Activated naive CD8-positive, alpha-beta T cell treated with anti-CD3 and anti-CD28 coated beads, Interleukin-2, amount 10 ng/mL, durations not matched to agents 7 days and 5 days (primary cell): ENCODE measurements at places on chromosomes 3 and 15. TPM values are rescaled to one million over a fixed set of nuclear protein-coding genes. Genes with fewer than 3 reads are reported as not detected.

DNA sequence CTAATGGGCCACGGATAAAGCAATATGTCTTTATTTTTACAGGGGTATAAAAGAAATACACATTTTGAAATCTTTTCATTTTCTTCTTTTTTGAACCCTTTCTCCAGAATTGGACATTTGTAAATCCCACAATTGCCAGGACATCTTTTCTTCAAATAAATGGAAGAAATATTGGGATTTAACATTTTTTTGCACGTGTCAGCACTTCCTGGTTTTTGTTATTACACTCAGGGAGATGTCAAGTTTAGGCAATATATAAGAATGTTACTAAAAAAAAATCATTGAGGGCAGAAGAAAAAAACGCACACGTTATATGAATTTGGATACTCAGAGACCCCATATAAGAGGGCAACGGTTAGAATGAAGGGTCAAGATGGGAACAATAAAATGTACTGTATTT is 78.3 kb upstream of the TMCO5A start:
- DNase-seq, result no peak

- DNase-seq, result no peak
Observed at GRCh38 chr3:31621314-31621713, 88.6 kb downstream of the STT3B start.

GRCh38 chr3:187978433-187979011 is 175.4 kb upstream of the LPP start:
- DNase-seq, result no peak

CAMP gene
- not detected for total RNA-seq

DNA sequence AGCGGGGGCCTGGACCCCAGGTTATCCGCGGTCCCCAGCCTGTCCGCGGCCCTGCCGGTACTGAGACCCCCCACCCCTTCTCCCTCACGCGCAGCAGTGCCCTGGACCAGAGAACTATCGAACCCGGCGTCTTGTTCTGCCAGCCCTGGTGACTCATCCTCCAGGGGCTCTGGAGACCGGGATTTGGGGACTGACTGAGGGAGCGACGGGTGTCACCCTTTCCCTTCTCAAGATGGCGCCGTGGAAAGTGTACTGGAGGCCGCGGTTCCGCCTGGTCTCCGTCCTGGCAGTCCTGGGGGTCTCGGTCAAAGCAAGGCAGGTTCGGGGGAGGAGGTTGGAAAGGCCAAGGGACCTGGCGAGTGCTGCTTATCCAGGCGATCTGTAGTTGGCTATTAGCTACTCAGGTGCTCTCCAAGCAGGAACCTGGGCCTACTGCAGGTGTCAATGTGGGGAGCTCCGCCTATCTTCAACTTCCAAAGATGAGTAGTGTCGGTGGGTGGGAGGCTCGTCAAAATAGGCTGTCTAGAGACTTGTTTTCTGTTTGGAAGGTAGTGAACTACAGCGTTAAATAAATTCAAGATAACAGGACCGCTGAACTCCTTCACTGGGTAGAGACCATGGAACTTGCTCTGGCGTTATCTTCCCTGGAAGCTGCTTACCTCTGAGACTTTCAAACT is 790 bp downstream of the RAB5A start:
- DNase-seq, result peak; percentile 72

DNA sequence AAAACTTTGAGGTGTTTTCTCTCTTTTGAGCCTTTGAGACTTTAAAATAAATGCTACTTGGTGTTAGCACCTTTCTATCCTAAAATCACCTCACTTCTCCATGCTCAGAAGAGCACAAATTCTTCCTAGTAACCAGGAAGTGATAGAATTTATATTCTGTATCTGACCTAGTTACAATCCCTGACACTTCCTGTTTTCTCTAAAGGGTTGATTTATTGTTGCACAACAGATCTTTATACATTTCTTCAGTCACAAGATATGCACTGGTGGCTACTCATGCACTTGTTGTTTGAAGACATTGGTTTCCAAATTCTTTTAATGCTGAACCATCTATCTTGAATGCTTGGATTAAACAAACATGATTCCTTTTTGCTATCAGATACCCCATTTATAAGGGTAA is 47.2 kb upstream of the CNTN3 start:
- no peak for DNase-seq

DNA sequence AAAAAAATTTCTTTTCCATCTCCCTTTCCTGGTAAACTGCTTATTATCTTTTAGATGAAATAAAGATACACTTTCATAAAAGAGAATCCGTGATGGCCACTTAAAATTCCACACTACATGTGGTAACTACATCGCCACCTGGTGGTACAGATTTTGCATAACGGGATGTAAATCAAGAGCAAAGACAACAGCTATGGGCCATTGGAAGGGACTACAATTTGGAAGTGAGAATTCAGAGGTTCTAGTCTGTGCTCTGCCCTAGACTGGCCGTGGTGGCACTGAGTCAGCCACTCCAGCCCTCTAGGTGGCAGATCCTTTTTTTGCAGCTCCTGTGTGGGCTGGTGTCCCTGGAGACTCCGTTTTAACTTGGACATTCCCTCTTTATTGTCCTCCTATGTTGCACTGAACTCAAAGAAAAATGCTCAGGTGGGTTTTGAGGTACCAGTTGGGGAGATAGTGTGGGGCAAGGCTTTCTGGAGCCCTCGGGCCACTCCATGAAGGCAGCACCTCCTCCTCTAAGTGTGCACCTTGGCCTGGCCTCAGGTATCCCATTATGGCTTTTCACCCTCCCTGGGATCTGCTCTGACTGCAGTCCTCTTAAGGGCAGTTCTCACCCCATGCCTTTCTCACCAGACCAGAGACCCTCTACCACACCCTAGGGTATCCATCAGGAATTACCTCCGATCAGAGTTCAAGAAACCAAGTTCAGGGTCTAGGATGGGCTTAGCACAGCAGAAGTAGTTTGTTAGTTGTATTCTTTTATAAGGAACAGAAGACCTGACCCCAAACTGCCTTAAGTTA is 54.9 kb downstream of the SPSB4 start:
- DNase-seq, result no peak

DNA sequence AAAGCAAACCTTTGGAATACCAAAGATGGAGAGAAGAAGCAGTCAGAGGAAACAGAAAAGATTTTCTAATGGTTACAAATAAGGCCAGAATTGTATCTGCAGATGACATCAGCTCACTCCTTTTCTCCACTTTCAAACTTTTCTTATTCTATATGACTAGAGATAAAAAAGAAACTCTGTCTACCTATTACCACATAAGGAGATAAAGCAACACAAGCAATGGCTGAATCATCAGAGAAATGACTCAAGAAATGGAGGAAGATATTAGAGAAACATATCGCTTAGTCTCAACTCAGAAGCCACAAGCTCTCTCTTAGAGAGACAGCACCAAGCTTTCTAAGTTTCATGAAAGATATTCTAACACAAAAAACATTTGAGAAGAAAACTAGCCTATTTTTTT is 784.0 kb downstream of the ZPLD1 start:
- DNase-seq, result no peak

DNA sequence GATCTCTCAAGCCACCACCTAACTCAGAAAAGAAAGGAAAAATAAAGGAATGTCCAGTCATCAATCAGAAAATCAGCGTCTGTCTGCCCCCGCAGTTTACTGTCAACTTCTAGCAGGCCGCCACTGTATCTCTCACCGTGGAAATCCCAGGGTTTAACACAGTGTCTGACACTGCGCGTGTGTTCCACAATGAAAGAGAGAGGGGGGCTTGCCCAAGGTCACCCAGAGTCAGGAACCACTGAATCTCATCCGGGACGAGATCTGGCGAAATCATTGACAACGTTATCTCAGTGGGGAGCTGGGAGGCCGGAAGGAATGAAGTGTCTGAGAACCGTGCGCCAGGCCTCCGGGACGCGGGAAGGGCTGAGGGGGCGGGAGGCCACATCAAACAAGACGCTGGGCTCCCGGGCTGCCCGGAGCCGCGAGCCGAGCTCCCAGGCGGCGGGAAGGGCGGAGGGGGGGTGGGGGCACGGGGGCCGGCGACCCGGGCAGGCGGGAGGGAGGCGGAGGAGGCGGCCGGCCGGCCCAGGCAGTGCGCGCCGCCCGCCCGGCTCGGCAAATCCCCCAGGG is 2.2 kb upstream of the HES1 start:
- no peak for DNase-seq

DNA sequence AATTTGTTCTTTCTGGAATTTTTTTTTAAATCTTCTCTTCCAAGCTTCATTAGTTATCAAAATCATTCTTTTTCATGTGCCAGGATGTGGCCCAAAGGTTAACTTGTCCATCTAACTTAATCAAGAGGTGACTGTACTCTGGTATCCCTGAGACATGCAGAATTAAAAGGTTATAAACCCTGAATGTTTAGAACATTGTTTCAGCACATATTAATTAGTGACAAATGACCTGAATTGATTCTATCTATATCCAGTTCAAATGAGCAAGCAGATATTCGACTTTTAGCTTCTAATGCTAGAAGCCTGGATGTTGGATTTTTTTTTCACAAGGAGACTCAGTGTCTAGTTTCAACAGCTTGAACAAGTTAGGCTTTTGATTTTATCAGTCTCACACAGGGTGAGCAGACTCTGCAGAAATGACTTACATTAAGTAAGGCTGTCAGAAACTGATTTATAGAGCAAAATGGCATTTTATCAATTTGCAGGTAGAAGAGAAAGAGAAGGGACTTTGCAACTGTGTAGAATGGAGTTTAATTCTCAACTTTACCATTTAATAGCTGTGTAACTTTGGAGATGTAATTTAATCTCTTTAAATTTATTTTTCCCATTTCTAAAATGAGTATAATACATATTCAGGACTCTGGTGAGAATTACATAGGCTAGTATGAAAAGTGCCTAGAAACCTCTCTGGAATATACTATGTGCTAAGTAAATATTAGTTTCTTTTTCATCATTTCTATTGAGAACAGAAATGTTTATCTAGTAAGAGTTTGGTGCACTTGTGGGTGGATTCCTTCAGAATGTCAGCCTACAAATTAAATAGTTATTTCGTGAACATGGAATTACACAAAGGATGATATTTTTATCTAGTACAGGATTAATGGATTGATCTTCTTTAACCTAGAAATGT is 100.0 kb downstream of the ALCAM start:
- DNase-seq, result no peak

DNA sequence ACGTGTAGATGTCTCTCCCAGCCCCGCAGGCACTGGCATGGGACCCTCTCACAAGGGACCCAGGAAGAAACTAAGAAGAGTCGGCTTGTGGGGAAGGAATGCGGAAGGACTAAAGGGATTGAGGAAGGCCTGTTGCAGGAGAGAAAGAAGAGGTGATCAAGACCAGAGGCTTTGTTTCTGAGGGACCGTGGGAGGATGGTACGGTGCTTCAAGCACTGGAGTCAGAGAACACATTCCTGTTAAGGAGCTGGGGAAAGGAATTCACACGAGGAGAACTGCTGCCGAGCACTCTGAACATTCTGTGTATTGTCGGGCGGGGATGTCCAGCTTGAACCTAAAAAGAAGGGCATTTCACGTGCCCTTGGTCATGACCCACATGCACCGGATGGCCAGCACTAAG is 91.4 kb downstream of the TAMM41 start:
- no peak for DNase-seq

DNA sequence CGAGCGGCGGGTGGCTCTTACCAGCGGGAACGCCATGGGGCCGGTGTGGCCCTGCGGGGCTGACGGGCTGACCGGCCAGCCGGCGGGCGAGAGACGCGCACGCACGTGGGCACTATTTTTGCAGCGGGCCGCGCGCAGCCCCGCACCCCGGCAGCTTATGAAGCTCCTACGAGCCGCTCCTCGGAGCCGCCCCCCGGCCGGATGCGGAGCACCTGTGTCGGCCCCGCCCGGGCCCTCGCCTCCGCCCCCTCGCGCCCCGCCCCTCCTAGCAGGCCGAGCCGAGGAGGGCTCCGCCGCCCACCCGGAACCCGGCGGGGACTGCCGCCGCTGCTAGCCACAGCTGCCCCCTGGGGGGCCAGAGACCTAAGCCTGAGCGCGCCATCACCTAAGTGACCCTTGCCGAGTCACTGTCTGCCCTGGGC is 683 bp upstream of the CPEB1 start:
- peak; percentile 67 for DNase-seq

DNA sequence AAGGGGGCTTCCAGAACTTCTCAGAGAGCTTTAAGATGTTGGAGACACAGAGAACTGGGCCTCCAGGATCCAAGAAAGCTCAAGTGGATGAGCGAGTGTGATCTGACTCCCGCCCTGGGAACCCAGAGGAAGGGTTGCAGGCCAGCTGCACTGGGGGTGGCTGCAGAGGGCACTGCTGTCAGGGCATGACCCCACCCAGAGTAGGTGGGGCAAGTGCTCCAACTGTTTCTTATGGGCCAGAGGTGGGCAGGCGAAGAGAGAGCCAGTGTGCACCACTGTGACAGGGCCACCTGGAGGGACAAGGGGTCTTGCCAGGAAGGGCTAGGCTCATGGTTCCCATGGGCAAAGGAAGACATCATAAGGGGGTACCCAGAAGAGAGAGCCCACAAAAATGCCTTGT is 48.8 kb downstream of the EXOG start:
- DNase-seq, result no peak

UNC13C gene
- total RNA-seq, result not detected

TKT gene
- 210 TPM for total RNA-seq

CCDC54 gene
- total RNA-seq, result not detected

GRCh38 chr3:188331166-188331565 is 177.2 kb downstream of the LPP start:
- no peak for DNase-seq

DNA sequence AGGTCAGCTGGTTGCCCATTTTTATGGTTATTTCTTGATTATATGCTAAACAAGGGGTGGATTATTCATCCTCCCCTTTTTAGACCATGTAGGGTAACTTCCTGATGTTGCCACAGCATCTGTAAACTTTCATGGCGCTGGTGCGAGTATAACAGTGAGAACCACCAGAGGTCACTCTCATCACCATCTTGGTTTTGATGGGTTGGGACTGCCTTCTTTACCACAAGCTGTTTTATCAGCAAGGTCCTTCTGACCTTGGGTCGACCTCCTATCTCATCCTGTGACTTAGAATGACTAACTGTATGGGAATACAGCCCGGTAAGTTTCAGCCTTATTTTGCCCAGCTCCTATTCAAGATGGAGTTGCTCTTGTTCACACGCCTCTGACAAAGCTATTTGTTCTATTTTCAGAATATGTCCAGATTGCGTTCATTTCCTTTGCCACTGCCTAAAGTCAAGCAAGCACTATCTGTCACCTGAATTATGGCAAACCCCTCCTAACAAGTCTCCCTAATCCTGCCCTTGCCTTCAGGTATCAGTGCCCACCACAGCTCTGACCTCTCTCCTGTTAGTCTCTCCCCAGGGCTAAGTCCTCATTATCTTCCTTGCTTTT is 308.5 kb downstream of the ROBO2 start:
- no peak for DNase-seq

DNA sequence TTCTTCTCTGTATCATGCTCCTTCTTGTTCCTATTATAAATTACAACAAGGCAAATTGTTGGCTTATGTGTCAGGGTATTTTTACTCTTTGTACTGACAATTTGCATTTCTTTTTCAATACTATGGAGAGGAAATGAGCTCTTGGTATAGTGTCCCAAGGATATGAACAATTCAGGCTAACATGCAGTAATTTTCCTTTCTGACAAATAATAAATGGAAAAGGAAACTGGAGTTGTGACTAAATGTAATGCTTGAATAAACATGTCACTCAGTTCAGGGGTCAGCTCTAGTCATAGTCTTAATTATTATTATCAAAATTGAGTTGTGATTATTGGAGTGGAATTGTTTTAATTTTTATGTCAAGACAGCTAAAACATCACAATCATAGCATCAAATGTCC is 256.0 kb upstream of the ZPLD1 start:
- no peak for DNase-seq

GRK7 gene
- total RNA-seq, result not detected
